NCI-H1092 (cell line): ENCODE measurements at places on chromosomes 5 and 9.

GRCh38 chr9:88748566-88749261, 213.7 kb downstream of the NXNL2 start:
- DNase-seq, result no peak

- DNase-seq, result no peak
Measured at GRCh38 chr5:81884871-81885270, 87.0 kb upstream of the ATG10 start.

DNA sequence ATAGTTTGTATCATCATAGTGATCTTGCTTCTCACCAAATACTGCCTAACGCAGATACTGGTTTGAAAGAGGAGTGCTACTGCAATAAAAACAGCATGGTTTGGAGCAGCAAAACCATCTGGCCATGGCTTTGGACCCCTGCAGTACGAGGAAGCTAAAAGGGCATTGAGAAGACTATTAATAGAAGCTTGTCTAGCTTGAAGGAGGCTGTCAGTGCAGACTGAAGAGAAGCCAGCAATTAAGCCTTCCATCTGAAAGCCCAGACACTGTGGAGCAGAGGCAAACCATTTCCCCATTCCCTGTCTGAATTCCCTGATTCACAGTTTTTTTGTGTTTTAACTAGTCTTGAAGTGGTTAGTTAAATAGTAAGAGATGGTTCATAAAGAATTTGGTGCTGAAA, 281.6 kb downstream of the PTPRD start:
- no peak for DNase-seq

- DNase-seq, result no peak
Measured at GRCh38 chr9:5622016-5622415, 6.9 kb upstream of the RIC1 start.

DNA sequence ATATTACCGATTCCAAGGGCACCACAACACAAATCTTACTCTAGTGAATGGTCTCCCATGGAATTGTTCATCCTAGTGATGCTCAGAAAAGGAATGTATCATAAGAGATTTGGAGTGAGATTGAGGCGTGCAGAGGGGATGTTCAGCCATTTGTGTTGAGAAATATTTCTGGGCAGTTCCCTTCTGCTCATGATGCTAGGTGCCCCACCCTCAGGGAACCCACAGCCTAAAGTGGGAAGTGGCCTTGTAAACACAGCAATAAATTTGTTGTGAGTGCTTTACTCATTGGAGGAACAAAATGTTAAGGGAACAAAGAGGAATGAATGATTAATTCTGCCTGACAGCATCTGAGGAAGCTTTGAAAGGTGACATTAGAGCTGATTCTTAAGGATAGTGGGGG, 129.9 kb downstream of the TLE4 start:
- no peak for DNase-seq

- no peak for DNase-seq
Measured at GRCh38 chr9:91658513-91659105, 235.0 kb upstream of the NFIL3 start.

DNA sequence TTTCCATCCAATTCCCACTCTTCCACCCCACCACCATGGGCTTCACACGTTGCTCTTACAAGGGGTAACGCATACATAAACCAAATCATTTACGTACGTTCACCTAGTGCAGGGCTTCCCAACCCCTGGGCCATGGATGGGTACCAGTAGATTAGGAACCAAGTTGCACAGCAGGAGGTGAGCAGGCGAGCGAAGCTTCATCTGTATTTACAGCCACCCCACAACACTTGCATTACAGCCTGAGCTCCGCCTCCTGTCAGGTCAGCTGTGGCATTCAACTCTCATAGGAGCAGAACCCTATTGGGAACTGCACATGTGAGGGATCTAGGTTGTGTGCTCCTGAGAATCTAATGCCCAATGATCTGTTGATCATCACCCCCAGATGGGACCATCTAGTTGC, 82.3 kb downstream of the CEMIP2 start:
- DNase-seq, result no peak

DNA sequence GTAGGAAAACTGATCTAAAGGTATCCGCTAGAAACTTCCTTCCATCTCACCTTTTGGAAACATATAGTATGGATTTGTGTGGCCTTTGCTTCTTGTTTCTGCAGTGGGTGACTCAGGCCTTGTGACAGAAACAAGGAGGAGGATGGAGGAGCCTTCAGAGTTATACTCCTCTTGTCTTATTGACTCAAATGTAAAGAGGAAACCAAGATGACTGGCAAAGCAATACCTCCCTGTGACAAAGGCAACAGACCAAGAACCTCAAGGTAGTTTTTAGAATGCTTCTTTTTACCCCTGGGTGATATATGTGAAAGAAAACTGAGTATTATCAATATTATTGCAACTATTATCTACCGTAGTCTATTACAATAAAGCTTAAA, 123.3 kb upstream of the SLIT3 start:
- DNase-seq, result no peak
